ENCODE measurements at places on chromosomes 3 and 15. TPM values are rescaled to one million over a fixed set of nuclear protein-coding genes. Genes with fewer than 3 reads are reported as not detected.

- no peak for DNase-seq
These were observed 197.7 kb upstream of the ROBO2 start for GRCh38 chr3:76842216-76842615.

DNA sequence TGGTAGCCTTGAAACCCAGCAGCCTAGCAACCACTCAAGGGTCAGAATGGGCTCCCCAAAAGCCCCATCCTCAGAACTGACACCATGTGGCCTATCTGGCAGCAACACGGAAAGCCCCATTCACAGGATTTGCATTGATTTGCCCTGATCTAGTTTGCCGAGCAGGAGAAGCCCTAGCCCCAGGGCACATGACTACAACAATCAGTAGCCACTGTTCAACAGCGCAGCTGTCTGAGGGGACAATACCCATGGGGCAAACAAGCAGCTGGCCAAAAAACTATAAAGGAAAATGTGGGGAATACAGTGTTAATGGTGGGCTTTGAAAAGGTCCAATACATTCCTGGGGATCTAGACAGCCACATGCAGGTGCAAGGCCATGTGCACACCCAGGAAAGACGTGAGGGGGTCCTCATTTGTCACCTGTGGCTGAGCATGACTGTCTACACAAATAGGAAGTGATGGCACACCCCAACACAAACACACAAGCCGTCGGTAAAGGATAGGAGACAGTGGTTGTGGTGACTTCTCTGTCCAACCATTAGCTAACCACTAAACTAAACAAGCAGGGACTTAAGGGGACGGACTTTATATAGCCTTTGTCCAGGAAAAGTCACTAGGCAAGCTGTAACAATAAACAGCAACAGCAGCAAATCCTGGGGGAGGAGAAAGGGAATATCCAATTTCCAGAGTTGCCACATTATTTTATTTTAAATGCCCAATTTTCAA is 113.7 kb downstream of the LRIG1 start:
- DNase-seq, result no peak

DNA sequence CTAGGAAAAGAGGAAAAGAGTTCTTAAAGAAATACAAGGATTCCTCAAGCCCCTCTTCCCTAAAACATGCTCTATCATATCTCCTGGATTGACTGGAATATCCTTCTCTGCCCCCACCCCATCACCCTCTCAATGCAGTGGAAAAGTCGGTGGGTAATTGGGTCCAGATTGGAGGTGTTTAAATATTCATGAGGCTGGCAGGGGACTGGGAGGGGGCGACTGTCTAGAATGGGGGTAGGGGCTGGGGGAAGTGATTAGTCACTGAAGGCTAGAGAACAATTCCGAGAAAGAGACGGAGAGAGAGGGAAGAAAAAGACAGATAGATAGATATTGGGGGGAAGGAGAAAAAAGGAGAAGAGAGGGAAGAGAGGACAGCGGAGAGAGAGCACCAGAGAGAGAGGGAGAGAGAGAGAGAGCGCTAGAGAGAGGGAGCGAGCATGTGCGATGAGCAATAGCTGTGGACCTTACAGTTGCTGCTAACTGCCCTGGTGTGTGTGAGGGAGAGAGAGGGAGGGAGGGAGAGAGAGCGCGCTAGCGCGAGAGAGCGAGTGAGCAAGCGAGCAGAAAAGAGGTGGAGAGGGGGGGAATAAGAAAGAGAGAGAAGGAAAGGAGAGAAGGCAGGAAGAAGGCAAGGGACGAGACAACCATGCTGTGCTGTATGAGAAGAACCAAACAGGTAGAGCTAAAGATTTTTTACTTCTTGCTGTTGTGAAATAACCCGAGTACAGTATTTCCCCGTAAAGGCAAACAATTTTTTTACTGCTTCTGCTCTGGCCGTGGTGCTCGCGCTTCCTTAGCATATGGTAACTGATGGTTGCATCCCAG is at the start of gene GAP43:
GAP43 (plus strand) TSS at position 467 of the 825 bp plus-strand sequence; CDS start at position 647, 180 bp downstream.
- peak; percentile 85 for DNase-seq

GRCh38 chr3:127749361-127749760 is 73.0 kb downstream of the MGLL start:
- no peak for DNase-seq

GRCh38 chr15:75687486-75688277 is 25.0 kb downstream of the CSPG4 start:
- DNase-seq, result no peak

ZPLD1 gene
- total RNA-seq, result not detected

CLRN1 gene
- not detected for total RNA-seq

Measured in H9 (cell line).